MV-4-11 (cell line): ENCODE measurements at places on chromosomes 16 and 17.

DNA sequence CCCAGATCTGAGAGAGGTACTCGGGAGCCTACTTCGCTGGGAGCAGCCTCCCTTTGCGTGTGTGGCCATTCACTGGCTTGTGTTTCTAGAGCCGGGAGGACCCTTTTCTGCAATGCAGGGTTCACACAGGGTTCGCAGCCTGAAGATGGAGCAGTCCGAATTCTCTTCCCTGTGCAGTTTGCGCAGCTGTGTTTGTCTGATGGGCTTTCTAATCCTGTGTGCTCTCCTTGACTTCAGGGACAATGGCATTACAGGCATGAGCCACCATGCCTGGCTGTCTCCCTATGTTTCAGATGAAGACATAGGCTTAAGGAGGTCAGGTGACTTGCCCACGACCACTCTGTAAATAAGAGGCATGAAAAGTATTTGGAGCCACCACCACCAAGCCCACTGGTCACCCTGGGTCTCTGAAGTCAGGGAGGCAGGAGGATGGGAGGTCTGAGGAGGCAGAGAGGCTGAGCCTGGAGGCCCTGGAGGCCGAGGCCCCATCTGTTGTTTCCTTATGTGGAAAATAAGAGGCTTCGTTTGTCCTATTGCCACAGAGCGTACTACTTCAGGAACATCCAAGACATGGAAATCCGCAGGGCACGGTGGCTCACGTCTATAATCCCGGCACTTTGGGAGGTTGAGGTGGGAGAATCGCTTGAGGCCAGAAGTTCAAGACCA, 5.0 kb upstream of the STH start:
- DNase-seq: no peak

DNA sequence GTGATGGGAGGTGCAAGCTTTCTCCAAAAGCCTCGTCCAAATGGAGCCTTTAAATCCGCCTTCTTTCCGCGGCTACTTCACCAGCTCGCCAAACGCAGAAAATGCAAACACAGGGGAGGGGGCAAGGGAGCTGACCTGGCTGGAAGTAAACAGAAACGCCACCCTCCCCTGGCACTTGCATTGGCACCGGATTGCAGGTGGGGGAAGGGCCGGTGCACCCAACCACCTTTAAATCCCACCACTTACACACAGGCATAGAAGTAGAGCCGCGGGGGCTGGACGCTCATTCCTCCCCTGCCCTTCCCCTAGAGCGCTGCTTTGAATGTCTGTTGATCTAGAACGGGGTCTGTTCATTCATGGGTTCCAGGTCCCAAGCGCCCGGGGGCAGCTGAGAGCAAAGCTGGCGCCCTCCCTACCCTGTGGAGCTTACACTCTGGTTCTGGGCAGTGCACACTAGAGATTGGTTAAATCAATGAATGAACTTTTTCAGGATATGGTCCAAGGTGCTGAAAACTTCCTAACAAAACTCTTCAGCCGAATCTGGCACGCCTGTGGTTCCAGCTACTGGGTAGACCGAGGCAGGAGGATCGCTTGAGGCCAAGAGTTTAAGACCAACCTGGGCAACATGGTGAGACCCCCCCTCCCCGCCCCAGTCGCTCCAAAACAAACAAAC, 920 bp upstream of the ZCCHC14 start:
- no peak for DNase-seq

DNA sequence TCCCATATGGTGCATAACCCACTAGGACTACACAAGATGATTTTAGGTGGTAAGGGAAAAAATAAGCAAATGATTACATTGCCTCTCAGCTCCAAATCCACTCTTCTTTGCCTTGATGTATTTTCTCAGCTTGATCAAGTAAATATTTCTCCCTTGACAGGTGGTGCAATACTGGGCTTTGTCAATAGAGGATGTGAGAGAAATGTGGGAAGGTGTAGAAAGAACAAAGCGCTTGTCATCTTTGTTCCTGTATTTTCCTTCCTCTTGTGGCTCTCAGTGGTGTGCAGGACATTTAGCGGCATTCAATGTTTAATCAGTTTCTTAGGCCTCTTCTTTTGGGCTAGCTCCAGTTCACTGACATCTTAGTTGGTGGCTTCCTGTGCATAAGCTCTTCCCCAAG, 1165.8 kb upstream of the GOT2 start:
- peak; percentile 96 for DNase-seq

GRCh38 chr16:351804-352520, 561 bp downstream of the AXIN1 start:
- no peak for DNase-seq

DNA sequence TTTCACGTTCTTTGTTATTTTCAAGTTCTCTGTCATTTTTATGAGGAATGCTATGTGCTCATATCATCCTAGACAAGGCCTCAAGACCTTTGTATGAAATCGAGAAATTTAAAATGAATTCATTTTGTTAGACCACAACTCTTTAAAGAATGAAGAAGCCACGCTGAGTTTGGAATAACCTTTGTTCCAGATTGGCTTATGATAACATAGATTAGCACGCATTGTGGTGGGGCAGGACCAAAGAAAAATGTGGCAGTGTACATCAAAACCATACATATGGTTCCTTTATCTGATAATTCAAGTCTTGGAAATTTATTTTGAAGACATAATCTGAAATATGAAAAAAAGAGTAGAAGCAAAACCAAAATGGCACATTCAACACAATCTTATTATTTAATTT, 2.2 kb downstream of the HSD17B2 start:
- DNase-seq: no peak

DNA sequence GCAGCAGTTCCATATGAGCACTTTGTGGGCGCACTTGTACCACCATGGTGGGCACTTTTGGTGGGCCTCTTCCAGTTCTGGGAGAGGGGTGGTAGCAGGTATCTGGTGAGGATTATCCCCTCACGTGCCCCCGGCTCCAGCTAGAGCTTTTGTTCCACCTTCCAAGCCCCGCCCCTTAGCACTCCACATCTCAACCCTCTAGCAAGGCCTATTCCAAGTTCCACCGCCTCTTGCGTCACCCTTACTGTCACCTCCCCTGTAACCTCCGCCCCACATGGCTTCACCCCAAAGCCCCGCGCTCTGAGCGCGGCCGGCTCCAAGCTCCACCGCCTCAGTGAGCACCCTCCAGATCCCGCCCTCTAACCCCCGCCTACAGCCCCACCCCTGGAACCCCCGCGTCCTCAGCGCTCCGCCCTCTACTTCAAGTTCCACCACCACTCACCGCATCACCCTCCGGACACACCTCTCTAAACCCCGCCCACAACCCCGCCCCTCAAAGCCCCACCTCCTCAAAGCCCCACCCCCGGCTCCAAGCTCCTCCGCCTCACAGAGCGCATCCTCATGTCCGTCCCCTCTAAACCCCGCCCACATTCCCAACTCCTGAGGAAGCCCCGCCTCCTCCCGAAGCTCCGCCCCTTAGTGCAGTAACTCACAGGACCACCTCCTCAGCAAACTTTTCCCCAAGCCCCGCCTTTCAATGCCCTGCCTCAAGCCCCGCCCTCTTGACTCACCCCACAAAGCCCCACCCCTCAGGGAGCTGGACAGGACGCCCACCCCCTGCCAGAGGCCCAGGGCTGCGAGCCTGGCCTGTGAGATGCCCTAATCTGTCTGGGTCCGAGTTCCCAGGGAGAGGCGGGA, 11.1 kb downstream of the SCN4A start:
- peak; percentile 82 for DNase-seq
